ENCODE measurements at places on chromosomes 4 and X.
A peak's percentile ranks its signal among the peaks of the same experiment; 100 is the strongest.

DNA sequence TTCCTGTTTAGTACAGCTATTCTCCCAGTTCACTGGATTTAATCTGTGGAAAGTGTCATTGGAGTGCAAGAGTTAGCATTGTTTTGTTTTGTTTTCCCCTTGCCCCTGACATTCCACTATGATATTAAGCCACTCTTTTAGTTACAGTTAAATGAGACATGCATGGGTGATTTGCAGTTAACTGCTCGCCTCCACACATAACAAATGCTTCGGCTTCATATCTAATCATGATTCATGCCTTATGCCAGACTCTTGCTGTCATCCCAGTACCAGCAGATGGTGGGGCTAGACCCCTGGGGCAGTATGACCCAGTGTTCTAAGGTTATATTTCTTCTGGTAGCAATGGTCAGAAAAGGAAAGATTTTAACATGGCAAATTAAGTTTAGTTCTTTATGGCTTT lies 80.1 kb downstream of the RAP1GDS1 start:
- no peak for DNase-seq

GRCh38 chr4:154421618-154422017 lies 70.0 kb downstream of the DCHS2 start:
- DNase-seq: no peak

DNA sequence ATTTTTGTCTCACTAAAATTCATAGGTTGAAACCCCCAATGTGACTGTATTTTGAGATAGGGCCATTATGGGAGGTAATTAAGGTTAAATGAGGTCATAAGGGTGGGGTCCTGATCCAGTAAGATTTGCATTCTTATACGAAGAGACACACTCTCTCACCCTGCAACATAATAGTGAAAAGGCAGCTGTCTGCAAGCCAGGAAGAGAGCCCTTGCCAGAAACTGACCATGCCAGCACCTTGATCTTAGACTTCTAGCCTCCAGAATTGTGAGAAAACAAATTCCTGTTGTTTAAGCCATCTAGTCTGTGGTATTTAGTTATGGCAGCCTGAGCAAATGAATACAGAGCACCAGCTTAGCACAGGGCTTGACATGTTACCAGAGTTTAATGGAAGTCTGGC lies 17.5 kb upstream of the IGSF1 start:
- no peak for DNase-seq

DNA sequence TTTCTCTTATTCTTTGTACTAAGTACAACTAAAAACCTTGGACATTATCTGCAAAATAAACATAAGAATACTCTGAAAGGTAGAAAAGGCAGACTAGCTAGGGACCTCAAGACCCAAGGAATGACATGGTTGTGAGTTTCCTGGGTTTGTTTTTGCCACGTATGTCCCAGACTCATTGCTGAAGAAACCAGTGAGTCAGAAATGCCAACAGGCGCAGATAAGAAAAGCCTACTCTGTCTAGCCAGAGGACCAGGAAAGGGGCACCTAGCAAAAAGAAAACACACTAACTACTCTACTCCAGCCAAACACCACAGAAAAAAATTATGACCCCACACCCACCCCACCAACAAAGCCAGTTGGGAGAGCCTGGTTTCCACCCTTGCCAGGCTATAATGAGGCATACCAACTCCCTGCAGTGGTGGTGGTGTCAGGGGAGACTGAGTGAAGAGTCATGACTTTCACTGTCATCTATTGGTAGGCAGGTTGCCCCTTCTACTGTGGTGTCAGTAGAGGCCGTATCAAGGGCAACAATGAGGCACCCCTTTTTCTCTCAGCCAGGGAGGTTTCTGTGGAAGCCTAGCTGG lies 10.9 kb downstream of the MTMR1 start:
- peak; percentile 67 for DNase-seq

All from PC-3 (cell line).